ENCODE measurements at places on chromosomes 6 and 20.

DNA sequence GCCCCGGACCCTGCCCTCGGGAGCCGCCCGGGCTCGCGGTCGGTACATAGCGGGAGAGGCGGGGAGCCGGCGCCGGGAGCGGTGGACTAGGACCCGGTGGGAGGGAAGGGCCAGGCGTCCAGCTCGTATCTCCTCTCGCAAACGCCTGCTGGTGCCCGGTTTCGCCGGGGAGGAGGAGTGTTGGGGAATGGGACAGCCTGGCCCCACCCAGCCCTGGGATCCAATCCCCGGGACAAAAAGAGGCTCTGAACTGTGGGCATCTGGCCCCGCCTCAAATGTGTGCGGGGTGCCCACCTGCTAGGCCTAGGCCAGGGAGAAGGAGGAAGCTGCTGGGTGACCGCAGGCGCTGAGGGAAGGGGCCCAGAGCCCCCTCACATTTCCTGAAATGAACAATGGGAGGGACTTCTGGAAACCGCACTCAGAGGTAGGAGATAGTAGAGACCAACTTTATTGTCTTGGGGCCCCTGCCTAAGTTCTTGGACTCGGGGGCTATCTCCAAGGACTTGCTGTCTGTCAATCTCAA lies at the start of gene KCNK17:
Gene KCNK17, minus strand, starts transcription at position 147 of the 523 bp plus-strand sequence. Its CDS starts 99 bp downstream, at position 48.
- no peak for DNase-seq

GRCh38 chr6:132365281-132365907 lies 35.9 kb downstream of the MOXD1 start:
- no peak for DNase-seq

DNA sequence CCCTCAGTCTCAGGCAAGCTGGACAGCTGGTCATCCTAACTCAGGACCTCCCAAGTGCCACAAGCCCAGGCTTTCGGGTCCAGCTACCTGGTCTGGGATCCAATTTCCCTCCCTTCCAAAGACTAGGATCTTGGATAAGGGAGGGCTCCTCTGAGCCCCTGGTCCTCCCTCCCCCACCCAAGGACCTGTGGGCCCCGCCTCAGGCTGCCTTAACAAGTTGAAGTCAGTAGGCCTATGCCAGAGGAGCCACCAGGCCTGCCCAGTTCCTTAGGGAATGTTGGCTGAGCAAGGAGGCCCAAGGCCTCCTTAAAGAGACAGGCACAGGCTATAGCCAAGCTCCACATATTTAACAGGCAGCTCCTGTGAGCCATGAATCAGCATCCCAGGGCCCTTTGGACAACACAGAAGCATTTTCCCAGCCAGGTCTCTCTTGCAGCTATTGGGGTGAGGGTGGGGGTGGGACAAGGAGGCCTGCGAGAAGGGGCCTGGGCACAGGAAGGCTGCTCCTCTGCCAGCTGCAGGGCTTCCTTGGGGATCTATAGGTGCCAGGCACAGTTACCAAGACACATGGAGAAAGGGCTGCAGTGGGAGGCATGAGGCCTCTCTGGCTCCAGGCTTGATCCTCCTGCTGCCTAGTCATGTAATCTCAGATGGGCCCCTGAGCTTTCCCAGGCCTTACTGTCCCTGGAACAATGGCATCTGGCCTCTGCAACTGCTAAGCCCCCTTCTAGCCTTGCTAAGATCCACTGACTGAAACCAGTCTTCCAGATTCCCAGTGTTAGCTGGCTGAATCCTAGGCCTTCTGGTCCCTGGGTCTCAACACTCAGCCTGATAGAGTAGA lies 27.4 kb upstream of the NOL4L start:
- DNase-seq: no peak

DNA sequence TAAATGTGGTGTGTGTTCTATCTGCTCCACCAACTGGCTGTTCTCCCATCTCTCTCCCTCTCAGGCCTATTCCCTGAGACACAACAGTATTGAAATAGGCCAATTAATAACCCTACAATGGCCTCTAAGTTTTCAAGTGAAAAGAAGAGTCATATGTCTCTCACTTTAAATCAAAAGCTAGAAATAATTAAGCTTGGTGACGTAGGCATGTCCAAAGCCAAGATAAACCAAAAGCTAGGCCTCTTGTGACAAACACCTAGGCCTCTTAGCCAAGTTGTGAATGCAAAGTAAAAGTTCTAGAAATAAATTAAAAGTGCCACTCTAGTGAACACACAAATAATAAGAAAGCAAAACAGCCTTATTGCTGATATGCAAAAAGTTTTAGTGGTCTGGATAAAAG lies 29.9 kb downstream of the MTCL3 start:
- no peak for DNase-seq

GRCh38 chr6:168057836-168058235 lies 21.2 kb downstream of the FRMD1 start:
- DNase-seq: no peak

DNA sequence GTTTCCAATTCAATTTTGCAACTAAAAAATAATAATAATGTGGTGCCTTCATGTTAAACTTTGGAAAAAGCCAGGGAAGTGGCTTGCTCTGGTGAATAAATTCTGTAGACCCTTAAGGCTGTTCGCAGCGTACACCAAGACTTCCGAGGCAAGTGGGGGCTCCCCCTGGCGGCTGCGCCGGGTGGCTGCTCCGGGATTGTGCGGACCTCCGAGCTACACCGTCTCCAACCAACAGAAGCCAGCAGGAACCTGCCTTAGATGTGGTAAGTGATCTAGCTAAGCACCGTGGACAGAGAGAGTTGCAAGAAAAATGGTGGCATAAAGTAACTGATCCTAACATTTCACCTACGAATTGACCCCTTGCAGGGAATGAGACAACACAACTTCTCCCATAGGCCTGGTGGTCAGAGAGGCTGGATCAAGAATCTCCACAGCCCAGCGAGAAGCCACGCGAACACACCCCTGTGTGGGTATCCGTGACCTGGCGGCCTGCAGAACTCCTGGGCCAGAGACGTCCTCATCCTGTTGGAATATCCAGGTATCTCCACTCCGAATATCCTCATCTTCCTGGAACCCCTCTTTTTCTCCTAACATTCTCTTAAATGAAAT lies 69.6 kb downstream of the TBXT start:
- no peak for DNase-seq

DNA sequence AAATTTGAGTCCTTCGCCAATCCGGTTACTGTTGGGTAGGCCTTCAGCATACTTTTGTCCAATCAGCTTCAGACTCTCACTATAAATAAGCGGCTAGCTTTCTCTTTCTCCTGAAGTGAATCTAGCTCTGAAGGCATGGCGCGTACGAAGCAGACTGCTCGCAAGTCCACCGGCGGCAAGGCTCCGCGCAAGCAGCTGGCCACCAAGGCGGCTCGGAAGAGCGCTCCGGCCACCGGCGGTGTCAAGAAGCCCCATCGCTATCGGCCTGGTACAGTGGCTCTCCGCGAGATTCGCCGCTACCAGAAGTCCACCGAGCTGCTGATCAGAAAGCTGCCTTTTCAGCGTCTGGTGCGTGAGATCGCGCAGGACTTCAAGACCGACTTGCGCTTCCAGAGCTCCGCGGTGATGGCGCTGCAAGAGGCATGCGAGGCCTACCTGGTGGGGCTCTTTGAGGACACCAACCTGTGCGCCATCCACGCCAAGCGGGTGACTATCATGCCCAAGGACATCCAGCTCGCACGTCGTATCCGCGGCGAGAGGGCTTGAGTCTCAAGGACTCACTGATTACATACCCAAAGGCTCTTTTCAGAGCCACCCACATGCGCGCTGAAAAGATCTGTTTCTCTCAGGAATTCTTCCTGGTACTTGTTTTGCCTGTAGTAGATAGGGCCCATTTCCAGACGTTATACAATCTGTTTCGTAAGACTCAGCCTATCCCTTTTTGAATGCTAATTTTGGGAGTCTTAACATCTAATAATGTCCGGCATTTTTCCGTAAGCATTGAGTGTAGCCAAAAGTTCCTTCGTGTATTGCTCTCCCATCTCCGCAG lies 102.0 kb downstream of the OR2B2 start:
- peak; percentile 46 for DNase-seq

- no peak for DNase-seq
Measured at GRCh38 chr20:57165427-57166004, 100.9 kb downstream of the BMP7 start.

DNA sequence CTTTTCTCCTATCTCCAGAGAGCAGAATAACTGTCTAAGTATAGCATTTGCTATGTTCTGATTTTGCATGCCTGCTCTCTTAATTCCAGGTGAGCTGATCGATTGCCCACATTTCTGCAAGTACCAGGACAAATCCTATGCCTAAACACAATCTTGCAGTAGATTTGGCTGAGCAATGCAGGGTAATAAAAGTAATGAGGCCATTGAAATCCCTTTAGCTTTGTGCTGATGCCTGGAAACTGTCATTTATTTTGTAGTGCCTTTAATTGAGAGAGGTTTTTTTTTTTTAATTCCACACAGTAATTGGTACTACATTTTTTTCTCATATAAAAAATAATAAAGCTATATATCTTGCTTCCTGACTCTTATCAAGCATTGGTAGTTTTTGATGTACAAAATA lies 252.3 kb downstream of the NKAIN2 start:
- DNase-seq: no peak

DNA sequence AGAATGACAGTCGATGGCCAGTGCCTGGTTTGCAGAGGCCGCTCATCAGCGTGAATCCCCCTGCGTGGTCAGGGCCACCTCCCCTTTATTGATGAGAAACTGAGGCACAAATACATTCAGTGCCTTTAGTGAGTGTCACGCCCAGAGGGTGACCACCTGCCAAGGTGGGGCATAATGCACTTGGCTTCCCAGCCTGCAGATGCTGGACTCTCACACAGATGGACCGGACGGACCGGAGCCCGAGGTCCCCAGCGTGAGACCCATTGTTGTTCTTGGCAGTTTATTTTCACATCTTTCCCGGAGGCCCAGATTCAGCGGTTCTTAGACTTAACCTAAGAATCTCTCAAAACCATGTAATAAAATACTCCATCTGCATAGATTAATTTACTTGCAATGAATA lies 74.4 kb downstream of the YTHDF1 start:
- no peak for DNase-seq

DNA sequence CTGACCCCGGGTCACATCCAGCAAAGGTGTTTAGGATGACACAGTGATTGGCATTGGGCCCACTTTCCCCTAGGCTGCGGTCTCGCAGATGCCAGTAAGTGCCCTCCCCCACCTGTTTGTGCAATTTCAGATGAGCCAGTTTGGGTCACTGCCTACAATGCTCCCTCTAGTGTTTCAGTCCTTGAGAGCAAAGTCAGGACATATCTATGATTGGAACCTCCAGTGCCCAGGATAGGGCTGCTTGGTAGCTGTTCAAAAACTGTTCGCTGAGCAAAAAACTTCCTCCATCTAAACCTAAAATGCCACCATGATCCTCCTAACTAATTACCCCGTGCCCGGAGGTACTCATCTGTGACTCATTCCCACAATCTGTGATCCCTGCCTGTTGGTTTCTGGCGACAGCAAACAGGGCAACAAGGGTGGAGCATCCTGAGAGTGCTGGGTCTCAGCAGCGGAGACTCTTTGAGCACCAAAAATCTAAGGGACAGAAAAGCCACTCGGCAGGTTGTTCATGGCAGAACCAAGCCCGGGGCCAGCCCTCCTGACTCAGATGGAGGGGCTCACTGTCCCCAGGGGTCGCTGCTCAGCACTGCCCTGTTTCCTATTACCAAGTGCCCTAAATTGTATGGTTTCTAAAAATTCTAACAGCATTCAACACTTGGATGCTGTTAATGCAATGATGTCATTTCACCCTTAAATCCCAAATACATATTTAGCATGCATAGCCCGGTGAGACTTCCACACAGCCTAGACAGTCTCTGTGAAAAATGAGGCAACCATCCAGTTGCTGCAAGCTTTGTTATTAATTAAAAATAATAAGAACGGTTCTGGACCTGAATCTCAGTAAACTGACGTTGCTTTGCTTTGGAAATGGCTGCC lies 5.0 kb downstream of the VSX1 start:
- no peak for DNase-seq

DNA sequence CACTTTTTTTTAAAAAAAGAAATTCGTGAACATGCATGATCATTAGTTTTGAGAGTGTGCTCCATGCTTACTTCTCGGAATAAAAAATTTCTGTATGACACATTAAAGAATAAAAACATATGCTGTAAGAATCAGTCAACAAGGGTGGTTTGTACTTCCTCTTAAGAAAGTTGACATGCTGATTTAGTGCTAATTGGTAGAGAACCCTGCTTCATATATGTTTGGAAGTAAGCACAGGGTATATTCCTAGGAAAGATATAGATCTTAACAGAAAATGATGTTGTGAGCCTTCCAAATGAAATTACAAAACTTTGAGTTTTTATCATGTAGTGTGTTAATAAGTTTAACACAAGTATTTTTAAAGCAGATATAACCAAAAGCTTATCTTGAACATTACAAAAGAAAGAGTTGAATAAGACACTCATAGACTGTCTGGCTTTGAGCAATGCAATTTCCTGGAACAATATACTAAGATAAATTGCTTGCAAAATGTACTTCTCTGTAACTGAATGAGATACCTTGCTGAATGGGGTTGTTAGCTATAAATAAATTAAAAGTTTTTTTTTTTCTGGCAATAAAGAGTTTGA lies 13.8 kb upstream of the VIP start:
- no peak for DNase-seq

DNA sequence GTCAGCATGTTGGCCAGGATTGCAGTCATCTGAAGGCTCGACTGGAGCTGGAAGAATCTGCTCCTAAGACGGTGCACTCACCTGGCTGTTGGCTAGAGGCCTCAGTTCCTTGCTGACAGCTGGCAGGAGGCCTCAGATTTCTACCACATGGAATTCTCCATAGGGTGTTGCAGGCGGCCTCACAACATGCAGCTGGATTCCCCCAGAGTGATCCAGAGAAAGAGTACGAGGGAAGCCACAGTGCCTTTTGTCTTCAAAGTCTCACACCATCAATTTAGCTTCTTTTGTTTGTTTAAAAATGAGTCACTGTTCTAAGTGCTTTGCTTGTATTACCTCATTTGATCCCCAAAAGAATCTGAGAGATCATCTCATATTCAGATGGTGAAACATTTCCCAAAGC lies 65.5 kb upstream of the FYN start:
- no peak for DNase-seq

DNA sequence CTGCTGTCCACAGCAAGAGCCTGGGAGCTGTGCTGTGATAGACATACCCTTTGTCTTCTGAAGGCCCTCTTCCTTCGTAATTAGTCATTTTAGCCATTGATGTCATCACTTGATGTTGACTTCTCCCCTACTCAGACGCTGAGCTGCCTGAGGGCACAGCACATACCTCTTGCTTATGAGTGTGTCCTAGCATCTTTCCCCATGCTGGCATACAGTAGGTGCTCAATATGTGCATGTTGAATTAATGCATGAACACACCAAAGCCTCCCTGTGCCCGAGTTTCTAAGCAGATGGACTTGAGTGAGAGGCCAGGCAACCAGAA lies 35.8 kb upstream of the FAM83D start:
- no peak for DNase-seq

DNA sequence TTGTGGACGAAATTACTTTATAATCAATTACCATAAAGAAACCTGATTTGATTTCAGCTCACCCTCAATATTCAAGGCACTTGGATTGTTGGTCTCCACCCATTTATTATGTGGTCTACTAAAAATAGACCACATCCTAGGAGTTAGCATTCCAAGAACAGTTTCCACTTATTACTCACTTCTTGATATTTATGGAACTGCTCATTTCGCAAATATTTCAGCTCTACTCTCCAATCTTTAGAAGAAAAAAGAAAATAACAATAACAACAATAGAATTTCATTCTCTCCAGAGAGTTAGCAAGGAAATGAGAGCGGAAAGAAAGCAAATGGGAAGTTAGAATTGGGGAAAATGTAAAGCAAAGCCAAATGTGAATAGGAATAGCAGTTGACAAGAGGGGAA lies 26.2 kb upstream of the HDAC2 start:
- DNase-seq: no peak

GRCh38 chr6:50706575-50706974 lies 6.8 kb upstream of the TFAP2D start:
- no peak for DNase-seq
